GM12892 (cell line): ENCODE measurements at places on chromosomes 12 and 14.

- DNase-seq, result no peak
Observed at GRCh38 chr14:46490238-46490685, 161.3 kb downstream of the RPL10L start.

DNA sequence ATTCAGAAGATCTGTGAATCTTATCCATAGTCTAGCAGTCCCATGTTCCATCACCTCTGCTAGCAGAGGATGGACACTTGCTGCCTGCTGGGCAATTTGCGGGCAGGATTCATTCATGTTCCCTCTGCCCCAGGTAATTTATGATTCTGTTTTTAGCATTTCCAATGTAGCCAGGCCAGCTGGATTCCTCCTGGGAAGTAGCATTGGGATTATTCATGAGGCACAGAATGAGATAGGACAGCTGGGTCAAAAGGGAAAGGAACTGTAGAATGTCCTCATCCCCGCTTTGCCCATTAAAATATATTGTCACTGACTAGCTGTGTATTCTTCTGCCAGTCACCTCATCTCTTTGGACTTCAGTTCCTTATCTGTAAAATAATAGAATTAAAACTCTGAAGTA is 68.7 kb downstream of the SLC35F4 start:
- DNase-seq, result no peak

DNA sequence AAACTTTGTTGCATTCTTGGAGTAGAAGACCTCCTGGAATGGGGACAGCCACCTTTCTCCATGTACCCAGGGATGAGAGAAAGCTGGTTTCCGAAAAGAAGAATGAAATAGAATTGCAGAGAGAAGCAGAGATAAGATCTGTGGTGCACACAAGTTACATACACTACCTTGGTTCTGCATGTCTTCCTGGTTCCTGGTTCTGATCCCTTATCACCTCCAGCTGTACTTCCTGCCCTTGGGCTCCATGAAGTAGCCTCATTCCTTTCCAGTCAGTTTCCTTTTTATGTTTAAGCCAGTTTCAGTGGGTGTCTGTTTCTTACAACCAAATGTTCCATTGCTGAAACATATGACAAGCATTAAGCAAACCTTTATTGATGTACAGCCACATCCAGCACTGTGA is 69.3 kb downstream of the FBXW8 start:
- no peak for DNase-seq

- no peak for DNase-seq
Observed at GRCh38 chr12:57151741-57152630, 4.6 kb upstream of the LRP1-AS start.

- DNase-seq, result no peak
Observed at GRCh38 chr12:46303039-46303666, 34.3 kb upstream of the SLC38A1 start.

- no peak for DNase-seq
Observed at GRCh38 chr12:3333583-3333982, 157.4 kb upstream of the PRMT8 start.

DNA sequence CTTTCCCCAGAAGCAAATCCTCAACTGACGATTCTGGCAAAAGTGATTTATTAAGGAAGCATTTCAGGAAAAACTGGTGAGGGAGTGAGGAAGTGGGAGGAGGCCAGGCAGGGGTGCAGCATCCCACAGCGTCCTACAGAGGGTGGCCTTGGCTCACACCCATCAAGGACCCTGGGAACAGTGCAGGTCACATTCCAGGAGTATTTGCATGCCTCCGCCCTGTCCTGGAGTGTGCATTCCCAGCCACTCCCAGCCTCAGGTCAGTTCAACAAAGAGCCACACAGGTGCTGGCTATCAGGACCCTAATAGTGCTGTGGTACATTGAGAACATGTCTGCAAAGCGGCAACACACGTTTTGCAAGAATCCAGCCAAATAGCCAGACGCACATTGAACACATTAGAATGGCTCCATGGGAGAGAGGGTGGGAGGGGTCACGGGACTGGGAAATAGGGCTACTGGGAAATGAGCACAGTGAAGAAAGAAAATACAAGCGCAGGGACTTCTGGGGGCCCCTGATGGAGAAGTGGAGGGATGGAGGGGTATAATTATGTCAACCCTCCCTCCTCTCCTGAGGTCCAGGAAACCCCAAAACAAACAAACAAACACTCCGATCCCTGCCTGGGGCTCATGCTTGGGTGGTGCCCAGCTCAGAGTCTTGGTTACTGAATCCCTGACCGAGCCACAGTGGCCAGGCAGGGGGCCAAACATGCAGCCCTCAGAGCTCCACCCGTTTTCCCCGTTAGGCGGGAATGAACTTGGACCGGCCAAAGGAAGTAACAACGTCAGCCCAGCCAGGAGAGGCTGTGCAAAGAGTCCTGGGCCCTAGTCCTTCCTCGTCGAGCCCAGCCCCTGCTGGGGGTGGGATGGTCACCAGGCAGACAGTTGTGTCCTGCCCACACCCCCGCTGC is 36.5 kb downstream of the CMKLR1 start:
- no peak for DNase-seq

DNA sequence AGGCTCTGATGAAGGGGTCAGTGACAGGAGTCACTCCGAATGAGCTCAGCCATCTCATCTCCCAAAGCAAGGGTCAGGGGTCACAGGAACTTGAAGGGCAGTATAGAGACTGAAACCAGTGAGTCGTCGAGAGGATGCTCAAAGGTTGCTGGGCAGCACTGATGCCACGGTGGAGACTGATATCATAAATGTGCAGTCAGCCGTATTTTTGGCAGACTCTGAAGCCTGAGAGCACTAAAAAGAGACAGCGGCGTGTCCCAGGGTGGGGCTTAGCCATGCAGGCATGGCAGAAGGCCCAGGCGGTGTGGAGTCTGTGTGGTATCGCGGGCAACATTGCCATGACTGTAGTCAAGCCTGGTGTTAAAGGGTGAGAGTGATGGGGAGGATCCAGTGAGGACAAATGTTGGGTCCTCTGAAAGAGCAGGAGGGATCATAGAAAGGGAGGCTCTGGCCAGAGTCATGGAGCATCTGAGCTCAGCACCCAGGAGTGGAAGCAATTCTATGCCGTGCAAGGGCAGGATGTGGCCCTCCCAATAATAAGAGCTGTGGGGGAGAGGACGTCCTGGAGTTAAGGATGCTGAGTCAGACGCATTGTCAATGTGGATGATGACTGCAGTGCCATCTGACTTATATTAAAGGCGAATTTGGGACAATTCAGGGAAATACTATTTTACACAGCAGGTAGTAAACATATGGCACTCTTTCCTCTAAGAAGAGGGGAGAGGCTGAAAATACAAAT is 241.2 kb upstream of the FKBP4 start:
- no peak for DNase-seq

- DNase-seq, result no peak
Observed at GRCh38 chr12:93273834-93274564, 103.7 kb upstream of the NUDT4 start.
